ENCODE measurements at places on chromosomes 7 and 10.

- DNase-seq = no peak
Observed at GRCh38 chr10:5165738-5166137, 19.2 kb downstream of the AKR1C8 start.

DNA sequence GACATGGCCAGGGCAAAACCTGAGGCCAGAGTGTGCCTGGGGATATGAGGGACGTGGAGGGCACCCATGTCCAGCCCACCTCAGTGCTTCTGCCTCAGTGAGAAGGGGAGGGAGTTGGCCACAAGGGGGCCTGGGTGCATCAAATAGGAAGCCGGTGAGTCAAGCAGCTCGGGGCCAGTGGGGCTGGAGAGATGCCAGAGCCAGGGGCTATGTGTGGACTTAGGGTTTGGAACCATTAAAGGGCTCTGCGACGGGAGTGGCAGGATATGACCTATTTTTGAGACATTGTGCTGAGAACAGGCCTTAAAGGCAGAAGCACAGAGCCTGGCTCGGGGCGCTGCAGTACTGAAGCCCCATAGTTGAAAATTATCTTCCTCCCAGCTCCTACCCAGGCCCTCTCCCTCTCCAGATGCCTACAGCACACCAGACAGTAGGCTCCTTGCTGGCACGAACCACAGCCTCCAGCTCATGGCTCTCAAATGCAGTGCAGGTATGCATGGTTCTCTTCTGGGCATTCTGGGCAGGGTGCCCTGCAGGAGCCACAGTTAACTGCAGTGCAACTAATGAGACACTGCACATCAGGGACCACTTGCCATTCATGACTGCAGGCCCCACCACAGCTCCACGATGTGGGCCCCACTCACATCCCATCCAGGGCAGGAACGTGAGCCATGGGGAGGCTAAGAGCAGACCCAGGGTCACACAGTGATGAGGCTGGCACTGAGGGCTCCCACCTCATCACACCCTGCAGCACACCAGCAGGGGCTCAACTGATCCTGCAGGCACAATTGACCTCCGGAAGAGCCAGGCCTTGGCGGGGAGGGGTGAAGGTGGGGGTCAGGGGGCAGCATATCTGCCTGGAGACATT lies 7.2 kb upstream of the PGAM2 start:
- peak; percentile 76 for DNase-seq

DNA sequence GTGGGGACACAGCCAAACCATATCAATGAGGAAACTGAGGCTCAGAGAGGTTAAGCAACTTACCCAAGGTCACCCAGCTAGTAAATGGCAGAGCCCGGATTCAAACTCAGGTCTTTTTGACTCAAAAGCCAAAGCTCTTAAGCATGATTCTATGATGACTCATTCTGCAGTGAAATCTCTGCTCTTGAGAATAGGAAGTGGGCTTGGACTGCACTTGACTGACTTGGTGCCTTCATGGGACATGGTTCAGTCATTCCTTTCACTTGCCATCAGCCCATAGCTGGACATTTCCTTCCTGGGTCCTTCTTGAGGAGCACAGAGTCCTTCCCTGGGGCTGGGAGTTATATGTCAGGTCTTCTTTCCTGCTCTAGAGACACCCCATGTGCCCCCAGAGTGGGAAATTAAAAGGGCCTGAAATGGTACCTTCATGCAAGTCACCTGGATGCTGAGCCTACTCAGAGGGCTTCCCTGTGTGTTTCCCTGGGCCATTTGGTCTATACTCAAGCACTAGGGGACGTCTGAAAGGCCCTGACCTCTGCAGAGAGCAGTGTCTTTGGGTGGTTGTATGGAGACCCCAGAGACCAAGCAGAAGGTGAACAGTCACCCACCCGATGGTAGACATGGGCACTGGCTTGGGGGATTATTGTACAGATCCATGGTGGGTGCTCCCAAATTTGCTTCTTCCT lies 62.4 kb upstream of the SDK1 start:
- no peak for DNase-seq

DNA sequence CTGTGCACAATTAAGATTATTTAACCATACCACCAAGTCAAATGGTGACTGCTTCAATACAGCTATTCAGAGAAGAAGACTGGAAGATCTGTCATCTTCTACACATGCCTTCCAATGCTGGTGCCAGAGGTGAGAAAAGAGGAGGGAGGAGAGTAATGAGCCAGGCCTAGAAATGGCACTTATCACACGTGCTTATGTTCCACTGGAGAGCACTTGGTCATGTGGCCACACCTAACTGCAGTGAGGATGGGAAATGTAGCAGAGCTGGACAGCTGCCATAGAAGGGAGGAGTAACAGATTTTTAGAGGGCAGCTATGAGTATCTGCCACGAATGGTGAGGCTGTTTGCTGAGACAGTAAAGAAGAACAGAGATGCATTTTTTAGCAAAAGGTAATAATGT lies 77.1 kb downstream of the MPLKIP start:
- DNase-seq = no peak
